ENCODE measurements at places on chromosomes 5 and 9.

- DNase-seq: no peak
These were observed 98.8 kb downstream of the LHX2 start for GRCh38 chr9:124110307-124110915.

GRCh38 chr9:134276453-134277245, 49.6 kb upstream of the RXRA start:
- DNase-seq: no peak

DNA sequence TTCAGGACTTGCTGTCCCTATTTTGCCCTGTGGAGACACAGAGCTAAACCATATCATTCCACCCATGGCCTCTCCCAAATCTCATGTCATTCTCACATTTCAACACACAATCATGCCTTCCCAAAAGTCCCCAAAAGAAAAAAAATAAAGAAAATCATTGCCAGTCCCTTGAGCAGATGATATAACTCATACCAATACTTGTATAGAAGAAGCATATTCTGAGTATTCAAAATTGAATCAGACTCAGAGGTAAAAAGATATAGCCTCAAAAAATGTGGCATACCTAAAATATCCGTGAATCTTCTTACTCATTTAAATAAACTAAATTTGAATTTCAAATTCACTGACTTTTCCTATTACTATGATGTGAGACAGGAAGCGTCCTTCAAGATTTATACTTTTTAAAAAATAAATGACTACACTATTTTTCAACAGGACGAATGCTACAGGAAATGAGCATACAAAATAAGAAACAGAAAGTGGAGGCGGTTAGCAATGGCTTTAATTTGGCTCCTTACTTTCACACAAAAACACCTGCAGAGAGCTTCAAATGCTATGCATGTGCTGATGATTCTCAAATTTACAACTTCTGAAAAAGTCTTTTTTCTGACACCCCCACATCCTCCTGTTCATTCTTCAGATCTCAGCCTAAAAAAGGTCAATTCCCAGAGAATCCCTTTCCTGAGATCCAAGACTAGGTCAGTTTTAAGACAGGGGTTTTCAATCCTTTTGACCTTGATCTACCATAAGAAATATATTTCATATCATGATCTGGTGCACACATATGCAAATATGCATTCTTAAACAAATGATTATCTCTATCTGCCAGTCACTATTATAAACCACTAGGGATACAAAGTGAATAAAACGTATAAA, 39.6 kb upstream of the DMXL1 start:
- DNase-seq: no peak

- DNase-seq: no peak
These were observed 106.3 kb upstream of the FTMT start for GRCh38 chr5:121745407-121745806.

DNA sequence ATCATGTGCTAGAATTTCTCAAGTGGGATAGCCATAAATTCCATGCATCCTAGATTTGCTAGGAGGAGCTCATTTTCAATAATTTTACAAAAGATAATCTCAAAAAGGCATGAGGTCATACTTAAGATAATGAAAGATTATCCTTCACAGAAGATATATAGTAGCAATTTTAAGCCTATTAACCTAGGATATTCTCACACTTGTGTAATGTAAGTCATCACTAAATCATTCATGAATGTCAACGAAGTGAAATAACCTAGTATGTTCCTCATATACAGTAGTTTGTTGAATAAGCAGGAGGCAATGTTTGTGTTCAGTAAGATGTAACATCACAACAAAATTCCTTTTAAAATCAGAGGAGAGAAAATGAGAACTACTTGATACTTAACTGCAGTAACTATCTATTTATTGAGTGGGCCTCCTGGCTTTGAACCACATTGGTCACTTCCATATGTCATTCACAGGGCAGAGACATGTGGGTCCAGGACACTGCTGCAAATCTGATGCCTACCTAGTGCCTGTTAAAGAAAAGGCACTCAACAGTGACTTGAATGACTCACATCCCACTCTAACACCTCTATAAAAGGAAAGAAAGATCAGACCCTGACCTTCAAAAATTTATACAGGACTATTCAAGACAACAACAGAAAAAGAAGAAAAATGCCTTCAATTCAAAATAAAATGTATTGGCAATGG, 8.2 kb downstream of the LIFR start:
- DNase-seq: no peak

DNA sequence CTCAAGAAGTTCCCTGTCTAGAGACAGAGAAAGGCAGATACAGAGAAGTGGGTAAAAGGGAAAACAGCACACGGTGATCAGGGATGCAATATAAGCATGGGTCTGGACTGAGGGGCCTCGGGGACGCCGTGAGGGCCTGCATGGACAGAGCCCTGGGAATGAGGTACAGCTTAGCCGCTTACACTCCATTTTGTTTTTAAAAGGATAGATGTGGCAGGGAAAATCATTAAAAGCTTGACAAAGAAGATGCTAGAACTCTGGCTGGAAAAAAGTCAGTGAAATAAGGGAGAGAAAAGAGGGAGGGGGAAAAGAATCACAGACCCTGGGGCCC, 69.1 kb downstream of the EPB41L4B start:
- DNase-seq: no peak

GRCh38 chr5:148858106-148858505, 31.7 kb downstream of the ADRB2 start:
- no peak for DNase-seq

GRCh38 chr5:179918742-179919486, 11.2 kb upstream of the TBC1D9B start:
- DNase-seq: no peak

DNA sequence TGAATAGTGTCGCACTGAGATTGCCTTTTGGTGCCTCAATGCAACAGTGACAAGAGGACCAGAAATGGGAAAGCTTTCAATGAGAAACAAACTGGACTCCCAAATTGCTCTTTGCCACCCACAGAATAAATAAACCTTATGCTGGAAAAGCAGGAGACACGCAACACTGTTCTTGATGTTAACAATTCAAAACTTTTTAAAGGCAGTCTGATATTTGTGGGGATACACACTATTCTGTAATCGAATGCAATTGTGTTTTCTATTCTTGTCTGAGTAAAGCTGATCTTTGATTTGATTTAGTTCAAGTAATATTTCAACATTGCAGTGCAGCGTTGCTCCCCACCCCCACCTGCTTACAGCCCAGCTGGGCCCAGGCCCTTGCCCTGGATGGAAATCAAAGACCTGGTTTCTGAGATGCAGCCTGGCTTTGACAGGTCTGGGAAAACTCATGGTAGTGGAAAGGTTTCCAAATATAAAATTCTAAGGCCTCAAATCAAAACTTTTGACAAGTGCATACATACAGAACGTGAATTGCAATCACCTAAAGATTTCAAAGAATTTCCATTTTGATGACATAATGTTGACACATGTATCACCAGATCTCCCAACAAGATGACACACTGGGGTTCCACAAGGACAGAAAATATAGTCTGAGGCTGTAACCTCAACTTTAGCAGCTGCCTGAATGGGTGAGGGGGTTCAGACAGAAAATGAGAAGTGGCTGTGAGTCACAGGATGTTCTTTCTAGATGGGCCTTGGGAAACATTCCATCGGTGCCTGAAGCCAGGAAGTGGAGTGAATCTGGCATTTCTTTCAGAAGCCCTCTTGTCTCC, 55.1 kb downstream of the ABCA1 start:
- DNase-seq: peak; percentile 58

DNA sequence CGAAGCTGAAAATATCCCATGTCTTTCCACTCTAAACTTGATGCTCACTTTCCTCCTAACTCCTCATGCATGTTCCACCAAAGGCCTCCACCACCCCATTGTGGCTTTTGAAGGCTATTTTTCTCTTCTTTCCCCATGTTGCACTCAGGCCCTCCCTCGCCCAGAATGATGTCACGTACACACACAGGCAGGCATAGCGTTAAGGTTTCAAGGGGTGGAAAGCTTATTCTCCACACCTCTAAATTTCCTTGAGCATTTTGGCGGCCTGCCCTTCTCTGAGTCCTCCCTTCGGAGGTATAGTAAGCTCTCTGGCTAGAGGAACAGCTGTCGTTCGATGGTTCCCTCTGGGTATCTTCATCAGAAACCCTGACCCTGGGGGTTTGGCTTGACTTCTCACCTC, 673.5 kb downstream of the ACTL7B start:
- DNase-seq: no peak

DNA sequence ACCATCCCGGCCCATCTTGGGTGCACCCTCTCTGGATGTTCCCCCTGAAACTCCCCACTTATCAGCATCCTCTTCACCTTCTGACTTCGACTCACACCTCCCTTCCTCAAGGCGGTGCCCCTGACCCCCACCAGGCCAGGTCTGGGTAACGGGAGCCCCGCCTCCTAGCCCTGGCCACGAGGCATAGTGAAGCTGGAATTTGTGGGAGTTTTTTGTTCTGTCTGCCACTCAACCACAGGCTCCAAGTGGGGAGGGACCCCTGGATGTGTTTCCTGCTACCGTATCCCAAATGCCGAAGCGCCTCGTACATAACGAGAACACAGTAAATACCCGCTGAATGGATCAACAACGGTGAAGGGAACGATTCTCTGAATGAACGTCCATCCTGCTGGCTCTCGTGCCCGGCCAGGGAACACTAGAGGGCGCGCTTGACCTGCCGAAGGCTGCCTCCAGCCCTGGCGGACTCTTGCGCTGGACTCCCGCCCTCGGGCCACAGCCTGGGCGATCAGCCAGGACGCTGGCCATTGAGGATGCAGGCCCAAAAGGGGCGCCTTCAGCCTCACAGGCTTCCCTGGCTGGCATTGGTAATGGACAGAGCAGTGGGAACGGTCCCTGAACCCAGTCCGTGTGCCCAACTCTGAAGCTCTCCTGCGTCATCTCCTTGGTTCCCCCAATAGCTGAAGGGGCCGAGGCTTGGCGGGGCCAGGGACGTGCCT, 47.3 kb upstream of the PHYKPL start:
- DNase-seq: peak; percentile 47

- DNase-seq: no peak
These were observed 13.4 kb upstream of the OR13C8 start for GRCh38 chr9:104555521-104555920.

- DNase-seq: no peak
These were observed 190.5 kb downstream of the TTLL11 start for GRCh38 chr9:121902461-121903135.

- no peak for DNase-seq
These were observed 4.5 kb downstream of the TJP2 start for GRCh38 chr9:69178583-69179011.

- DNase-seq: no peak
These were observed 13.2 kb downstream of the PTGS1 start for GRCh38 chr9:122383992-122384461.
